Smooth muscle cell of the coronary artery (primary cell): ENCODE measurements at places on chromosomes 4 and X. TPM values are rescaled to one million over a fixed set of nuclear protein-coding genes. Genes with fewer than 3 reads are reported as not detected.

Gene MAGEB2
- total RNA-seq = not detected in 2 replicates

Gene PNMA6F
- total RNA-seq = not detected in 2 replicates

Gene WDR45
- total RNA-seq = 35.6 and 46.3 TPM in 2 replicates

Gene SOWAHD
- total RNA-seq = 0.23 and 1.1 TPM in 2 replicates

Gene NAP1L2
- 0.23 and 0.70 TPM in 2 replicates for total RNA-seq

Gene C4orf50
- not detected in 2 replicates for total RNA-seq

Gene TRIM60
- total RNA-seq = not detected in 2 replicates

Gene ART3
- total RNA-seq = not detected in 2 replicates

Gene GPR34
- total RNA-seq = not detected in 2 replicates

Gene SH3BP2
- total RNA-seq = 6.7 and 19.2 TPM in 2 replicates

Gene SASH3
- not detected in 2 replicates for total RNA-seq

Gene RAB41
- total RNA-seq = not detected in 2 replicates

Gene CCSER1
- total RNA-seq = 0.23 TPM in 1 of 2 replicates, not detected in the other

Gene REPS2
- 0.23 and 0.35 TPM in 2 replicates for total RNA-seq

Gene HSD17B13
- total RNA-seq = 0.08 and 0.12 TPM in 2 replicates

Gene ARL9
- 0.08 and 0.12 TPM in 2 replicates for total RNA-seq

Gene PPP4R3C
- total RNA-seq = not detected in 2 replicates

Gene ZDHHC15
- 0.23 and 0.38 TPM in 2 replicates for total RNA-seq

Gene GCNA
- total RNA-seq = 1.2 and 1.5 TPM in 2 replicates

Gene BEX5
- 0.30 TPM in 1 of 2 replicates, not detected in the other for total RNA-seq

Gene USP17L18
- total RNA-seq = not detected in 2 replicates

Gene STBD1
- total RNA-seq = 2.5 and 4.5 TPM in 2 replicates

Gene CAMK2D
- total RNA-seq = 63.4 and 212 TPM in 2 replicates

Gene GYPE
- 0.59 and 1.3 TPM in 2 replicates for total RNA-seq

Gene CACNA1F
- not detected in 2 replicates for total RNA-seq

Gene MAP9
- total RNA-seq = 2.1 and 5.7 TPM in 2 replicates

Gene IL3RA
- not detected in 2 replicates for total RNA-seq

Gene KIAA1210
- total RNA-seq = not detected in 2 replicates

Gene RRH
- 0.08 TPM in 1 of 2 replicates, not detected in the other for total RNA-seq

Gene ARX
- not detected in 2 replicates for total RNA-seq

Gene TRIML2
- 0.12 TPM in 1 of 2 replicates, not detected in the other for total RNA-seq

Gene XG
- 10.7 and 16.0 TPM in 2 replicates for total RNA-seq

Gene SCML1
- total RNA-seq = 4.6 and 6.2 TPM in 2 replicates

Gene EGF
- 0.08 and 0.35 TPM in 2 replicates for total RNA-seq

Gene DDX53
- not detected in 2 replicates for total RNA-seq

Gene MAGEA1
- not detected in 2 replicates for total RNA-seq

Gene SORCS2
- 0.15 and 0.23 TPM in 2 replicates for total RNA-seq

Gene TMEM255A
- total RNA-seq = not detected in 2 replicates

Gene DCAF12L1
- total RNA-seq = not detected in 2 replicates

Gene ZNF182
- 2.0 and 2.6 TPM in 2 replicates for total RNA-seq

Gene ARHGAP6
- total RNA-seq = 1.6 and 8.3 TPM in 2 replicates

Gene TMEM33
- total RNA-seq = 22.3 and 31.9 TPM in 2 replicates

Gene TCEAL5
- total RNA-seq = not detected in 2 replicates

Gene PDE6B
- 1.4 TPM in 1 of 2 replicates, not detected in the other for total RNA-seq

Gene TLR1
- 0.68 and 2.0 TPM in 2 replicates for total RNA-seq

Gene SLC25A43
- total RNA-seq = 15.1 and 15.6 TPM in 2 replicates

Gene DUSP21
- total RNA-seq = not detected in 2 replicates

Gene MORF4L2
- total RNA-seq = 406 and 668 TPM in 2 replicates

Gene FGF5
- 3.2 and 4.4 TPM in 2 replicates for total RNA-seq

Gene PLK4
- 0.82 and 3.1 TPM in 2 replicates for total RNA-seq

Gene TEX13C
- total RNA-seq = not detected in 2 replicates

Gene TMEM35A
- total RNA-seq = 8.0 and 13.2 TPM in 2 replicates

Gene PABPC1L2A
- not detected in 2 replicates for total RNA-seq

Gene SMIM20
- 27.5 and 28.0 TPM in 2 replicates for total RNA-seq

Gene SERTM2
- not detected in 2 replicates for total RNA-seq

Gene BMX
- total RNA-seq = 0.12 and 0.53 TPM in 2 replicates

Gene CAPN6
- not detected in 2 replicates for total RNA-seq

Gene HGFAC
- total RNA-seq = not detected in 2 replicates
